ENCODE measurements at places on chromosomes 5 and 9.

GRCh38 chr5:38162625-38163024 lies 95.7 kb upstream of the EGFLAM start:
- DNase-seq: no peak

GRCh38 chr9:72213906-72214305 lies 64.7 kb downstream of the GDA start:
- no peak for DNase-seq

DNA sequence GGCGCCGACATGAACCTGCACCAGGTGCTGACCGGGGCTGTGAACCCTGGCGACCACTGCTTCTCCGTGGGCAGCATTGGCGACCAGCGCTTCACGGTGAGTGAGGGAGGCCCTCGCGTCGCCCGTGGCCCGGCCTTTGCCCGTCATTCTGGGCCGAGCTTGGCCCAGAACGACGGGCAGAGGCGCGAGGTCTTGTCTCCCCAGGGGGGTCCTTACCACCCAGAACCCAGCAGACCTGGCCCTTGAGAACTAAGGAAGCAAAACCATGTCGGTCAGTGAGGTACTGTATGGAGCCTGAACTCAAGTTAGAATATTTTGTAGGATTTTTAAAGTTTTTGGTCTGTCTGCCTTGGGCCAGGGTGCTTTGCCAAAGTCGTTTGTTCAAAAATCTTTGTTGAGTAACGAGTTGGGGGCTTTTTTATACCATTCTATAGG lies 691 bp downstream of the DMXL1 start:
- DNase-seq: no peak

DNA sequence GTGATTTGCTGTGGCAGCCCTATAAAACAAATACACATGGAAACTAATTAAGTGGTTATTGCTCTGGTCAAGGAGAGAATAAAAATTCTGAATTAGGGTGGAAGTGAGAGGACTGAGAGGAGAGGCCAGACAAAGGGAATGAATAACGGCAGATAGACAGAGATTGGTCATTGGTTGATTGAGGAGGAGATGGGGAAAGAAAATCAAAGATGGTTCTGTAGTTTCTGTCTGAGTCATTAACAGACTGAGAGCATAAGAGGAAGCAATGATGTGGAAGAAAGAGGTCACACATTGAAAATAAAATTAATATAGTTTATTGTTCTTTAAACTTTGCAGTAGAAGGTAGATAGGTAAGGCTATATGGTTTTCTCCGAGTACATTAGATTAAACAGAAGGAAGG lies 469.8 kb downstream of the ACTL7B start:
- DNase-seq: no peak

GRCh38 chr5:103487822-103488493 lies 74.6 kb downstream of the NUDT12 start:
- no peak for DNase-seq

DNA sequence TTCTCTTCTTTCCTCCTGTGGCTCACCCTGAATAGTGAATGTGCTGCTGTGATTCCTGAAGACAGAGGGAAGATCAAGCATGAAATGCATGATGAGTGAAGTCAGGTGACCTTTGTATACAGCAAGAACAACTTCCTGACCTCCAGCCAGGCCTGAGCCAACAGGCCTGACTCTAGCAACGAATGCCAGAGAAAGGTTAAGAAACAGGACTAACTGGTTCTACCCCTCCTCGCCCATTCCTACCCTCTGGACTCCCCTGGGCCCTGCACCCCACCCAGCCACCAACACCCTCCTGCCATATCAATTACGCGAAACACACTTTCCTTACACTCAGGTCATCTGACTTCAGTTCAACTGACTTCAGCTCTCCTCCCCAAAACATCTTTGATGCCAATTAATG lies 4.9 kb downstream of the SUSD1 start:
- DNase-seq: no peak

DNA sequence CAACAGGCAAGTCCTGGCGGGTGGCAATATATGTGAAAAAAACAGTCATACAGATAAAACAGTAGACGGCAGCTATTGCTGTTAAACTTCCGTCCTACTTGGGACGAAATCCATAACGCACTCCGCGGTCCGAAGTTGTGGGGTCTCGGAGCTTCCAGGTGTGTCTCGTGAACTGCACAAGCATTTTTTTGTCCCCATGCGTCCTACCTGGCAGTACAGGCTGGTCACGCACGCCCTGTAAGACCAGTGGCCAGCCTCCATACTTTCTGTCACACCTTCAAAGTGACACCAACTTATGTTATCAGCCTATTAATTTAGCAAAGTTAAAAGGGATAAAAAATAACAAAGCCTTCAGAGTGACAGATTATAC lies 51.3 kb downstream of the TGFBI start:
- DNase-seq: no peak

- no peak for DNase-seq
These were observed 115.3 kb upstream of the BNC2 start for GRCh38 chr9:16985559-16986348.

DNA sequence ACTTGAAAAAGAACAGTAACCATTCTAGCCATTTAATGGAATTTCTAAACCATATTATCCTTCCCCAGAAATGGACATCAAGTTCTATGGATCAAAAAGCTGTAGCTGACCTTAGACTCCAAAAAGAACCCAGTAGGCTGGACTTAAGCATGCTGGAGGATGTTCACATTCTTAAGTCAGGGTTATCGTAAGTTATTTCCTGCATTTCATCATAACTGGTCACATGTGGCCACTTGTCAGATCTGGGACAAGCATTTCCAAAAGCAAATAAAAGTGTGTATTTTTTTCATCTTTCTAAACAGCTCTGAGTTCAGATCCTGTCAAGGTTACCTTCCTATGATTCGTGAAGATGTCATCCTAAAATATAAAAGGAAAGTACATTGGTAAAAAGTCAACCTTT lies 274.5 kb upstream of the PTGER4 start:
- no peak for DNase-seq

DNA sequence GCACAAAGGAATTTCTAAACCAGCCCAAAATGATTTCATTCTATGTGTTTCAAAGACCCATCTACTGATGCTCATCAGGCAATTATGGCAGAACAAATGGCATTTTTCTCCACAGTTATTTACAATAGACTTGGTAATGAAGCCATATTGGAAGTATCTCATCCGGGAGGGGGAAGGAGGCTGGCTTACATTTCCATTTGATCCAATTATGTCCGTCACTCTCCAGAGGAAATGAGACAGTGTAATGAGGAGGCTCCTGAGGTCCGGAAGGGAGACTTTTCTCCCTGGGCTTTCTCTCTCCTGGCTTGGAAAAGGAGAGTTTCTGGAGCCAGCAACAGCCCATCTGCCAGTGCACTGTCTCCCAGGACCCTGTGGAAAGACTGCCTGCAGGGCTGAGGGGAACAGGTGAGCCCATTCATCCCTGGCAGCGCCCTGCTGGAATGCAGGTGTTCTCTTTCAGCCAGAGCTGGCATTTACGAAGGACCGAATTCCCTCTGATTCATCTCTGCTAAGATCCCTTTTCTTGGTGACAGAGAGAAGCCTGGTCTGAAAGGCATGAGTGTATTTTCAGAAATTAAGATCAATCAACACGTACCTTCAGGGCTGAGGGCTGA lies 54.9 kb upstream of the SAP30L start:
- DNase-seq: no peak

DNA sequence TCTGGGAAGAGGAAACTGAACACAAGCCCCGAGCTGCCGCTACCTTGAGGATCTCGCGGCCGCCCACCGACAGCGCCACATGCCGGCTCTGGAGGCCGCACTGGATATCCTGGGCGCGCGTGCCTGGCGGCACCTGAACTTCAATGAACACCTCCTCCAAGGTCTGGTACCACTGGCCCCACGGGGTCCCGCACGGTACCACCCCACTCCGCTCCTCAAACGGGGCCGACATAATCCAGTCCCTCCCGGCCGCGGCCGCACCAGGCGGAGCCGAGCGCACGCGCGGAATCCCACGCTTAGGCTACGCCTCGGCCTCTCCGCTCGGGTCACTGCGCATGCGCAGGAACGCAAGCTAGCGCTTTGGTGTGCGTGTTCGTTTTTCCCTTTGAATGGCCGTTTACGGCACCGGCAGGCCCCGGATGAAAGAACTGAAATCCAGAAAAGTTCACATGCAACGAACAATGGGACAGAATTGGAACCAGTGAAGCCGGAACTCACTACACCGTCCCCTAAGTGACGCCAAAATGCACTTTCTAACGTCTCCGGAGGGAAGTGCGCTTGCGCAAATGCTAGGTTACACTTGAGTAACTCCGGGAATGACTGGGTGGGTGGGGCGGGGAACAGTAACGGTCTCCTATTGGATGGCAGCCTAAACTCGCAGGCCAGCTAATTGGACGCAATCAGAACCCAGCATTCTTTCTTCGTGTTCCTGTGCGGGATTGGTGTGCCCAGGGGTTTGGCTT lies at the start of gene NUDCD2:
Gene NUDCD2, minus strand, starts transcription at position 284 of the 743 bp plus-strand sequence. Its CDS starts 52 bp downstream, at position 232.
- peak; percentile 95 for DNase-seq

- DNase-seq: no peak
These were observed 241.7 kb upstream of the PANK3 start for GRCh38 chr5:168820874-168821273.

GRCh38 chr9:84146893-84147710 lies 166.5 kb downstream of the RMI1 start:
- no peak for DNase-seq

DNA sequence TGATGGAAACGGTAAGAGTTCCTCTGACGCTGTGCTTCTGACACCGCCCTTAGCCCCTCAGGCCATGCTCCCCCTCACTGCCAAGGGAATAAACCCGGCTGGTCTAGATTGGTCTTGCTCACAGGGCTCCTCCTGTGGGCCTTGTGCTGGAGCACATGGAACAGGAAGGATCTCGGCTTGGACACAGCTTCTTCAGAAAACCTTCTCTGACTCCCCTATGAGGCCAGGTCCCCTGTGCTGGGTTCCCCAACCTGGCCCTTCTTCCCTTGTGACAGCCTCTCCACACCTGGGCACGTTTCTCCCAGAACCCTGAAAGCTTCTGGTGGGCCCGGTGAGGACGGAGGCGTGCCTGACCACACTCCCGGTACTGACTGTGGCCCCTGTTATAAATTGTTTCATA lies 8.2 kb downstream of the SPATA31E1 start:
- DNase-seq: no peak

DNA sequence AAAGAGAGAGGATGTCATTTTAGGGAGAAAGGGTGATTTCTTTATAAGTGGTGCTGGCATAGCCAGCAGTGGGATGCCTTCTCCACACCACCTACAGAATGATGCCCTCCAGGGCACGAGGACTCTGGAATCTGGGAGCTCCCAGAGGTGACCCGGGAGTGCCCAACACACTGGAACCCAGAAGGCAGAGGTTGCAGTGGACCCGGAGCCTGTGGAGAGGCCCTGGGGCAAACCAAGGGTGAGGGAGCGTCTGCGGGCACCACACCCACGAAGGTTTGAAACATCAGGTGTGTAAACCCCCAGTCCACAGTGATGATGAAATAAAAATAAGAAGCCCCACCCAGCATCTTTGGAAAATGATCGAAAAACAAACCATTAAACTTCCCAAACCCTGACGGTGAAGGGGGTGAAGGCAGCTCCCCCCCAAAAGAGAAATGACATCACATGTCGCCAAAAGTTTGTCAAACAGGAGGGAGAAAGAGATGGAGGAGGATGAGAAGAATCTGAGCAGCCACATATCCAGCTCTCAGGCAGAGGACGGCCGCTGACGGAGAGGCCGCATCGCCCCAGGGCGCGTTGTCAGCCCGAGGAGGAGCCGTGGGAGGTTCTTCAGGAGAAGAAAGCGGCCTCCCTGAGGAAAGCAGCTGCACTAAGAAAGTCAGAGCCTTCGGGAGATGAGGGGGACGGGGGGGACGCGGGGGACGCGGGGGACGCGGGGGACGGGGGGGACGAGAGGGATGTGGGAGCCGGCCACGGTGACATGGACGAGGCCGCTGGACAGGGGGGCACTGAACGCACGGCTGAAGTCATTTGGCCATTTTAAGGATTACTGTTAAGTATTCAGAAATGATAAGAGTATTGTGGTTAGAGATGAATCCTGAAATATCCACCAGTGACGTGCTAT lies 43.1 kb upstream of the NSMF start:
- DNase-seq: no peak

DNA sequence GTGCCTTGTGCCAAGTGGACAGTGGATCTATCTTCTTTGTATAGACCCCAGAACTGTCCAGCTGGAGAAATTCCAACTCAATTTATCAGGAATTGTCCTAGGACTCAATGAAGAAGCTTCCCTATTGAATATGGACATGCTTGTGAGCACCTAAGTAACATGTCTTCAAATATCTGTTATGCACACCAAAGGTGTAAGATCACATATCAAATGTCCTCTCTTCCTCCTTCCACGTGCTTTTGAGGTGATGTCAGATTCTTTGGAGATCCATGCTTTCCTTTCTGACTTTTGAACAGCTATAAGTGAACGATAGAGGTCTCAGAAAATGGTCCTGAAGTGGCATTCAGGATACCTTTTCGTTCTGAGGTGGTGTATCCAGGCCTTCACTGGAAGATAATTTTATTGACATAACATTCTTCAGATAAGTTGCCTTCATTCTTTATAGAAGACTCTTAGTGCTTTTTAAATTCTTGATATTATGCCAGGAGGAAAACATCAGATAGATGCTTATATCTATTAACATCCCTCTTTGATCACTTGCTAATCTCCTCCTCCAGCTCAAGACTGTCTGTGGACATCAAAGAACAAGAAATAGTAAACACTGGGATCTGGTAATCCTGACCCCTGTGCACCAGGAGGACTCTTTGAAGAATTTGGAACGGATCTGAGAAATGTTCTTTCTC lies 246.4 kb downstream of the SMARCA2 start:
- DNase-seq: no peak

GRCh38 chr5:125487231-125487630 lies 740.8 kb upstream of the ZNF608 start:
- no peak for DNase-seq
